Uterine smooth muscle cell (primary cell): ENCODE measurements at places on chromosomes 5 and 9. TPM values are rescaled to one million over a fixed set of nuclear protein-coding genes. Genes with fewer than 3 reads are reported as not detected.

Gene BARHL1
- total RNA-seq = not detected in 2 replicates

Gene RGS3
- 44.2 and 46.5 TPM in 2 replicates for total RNA-seq

Gene DPH7
- total RNA-seq = 27.4 and 29.8 TPM in 2 replicates

Gene BHMT2
- 4.5 and 6.8 TPM in 2 replicates for total RNA-seq

Gene SARDH
- total RNA-seq = 4.2 and 13.7 TPM in 2 replicates

Gene PIP5K1B
- under 0.01 TPM in 1 of 2 replicates, not detected in the other for total RNA-seq

Gene DNM1
- total RNA-seq = 19.5 and 20.7 TPM in 2 replicates
